Inflammatory macrophage (primary cell): ENCODE measurements at places on chromosomes 3 and 15.
A peak's percentile ranks its signal among the peaks of the same experiment; 100 is the strongest.

GRCh38 chr15:35606450-35606779 is 60.5 kb upstream of the DPH6 start:
- DNase-seq = no peak

- no peak for DNase-seq
Measured at GRCh38 chr3:25386686-25387255, 41.3 kb upstream of the RARB start.

- DNase-seq = peak; percentile 91
Measured at GRCh38 chr3:148319161-148319915, 378.4 kb upstream of the AGTR1 start.

GRCh38 chr3:42631620-42632019 is 21.9 kb upstream of the ZBTB47 start:
- no peak for DNase-seq

GRCh38 chr3:101999177-101999779 is 150.0 kb downstream of the NFKBIZ start:
- DNase-seq = no peak

DNA sequence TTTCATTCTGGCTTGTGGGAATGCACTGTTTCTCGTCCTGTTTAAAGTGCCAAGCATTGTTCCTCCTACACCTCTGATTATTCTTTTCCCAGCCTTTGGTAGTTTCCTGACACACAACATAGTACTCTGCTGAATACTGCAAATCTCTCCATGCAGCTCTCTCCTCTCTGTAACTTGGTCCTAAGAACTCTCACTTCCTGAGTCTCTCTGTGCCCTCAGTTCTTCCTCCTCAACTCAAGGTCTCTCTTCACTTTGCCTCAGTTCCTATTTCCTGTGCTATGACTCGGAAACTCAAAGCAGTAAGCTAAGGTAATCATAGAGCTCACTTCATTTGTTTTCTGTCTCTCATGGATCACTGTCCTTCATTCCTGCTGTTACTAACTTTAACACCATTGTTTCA is 113.4 kb downstream of the ZNF280D start:
- no peak for DNase-seq

GRCh38 chr3:10321630-10322351 is 879 bp upstream of the SEC13 start:
- no peak for DNase-seq

GRCh38 chr15:64455961-64456371 is 4.4 kb upstream of the ZNF609 start:
- peak; percentile 83 for DNase-seq

DNA sequence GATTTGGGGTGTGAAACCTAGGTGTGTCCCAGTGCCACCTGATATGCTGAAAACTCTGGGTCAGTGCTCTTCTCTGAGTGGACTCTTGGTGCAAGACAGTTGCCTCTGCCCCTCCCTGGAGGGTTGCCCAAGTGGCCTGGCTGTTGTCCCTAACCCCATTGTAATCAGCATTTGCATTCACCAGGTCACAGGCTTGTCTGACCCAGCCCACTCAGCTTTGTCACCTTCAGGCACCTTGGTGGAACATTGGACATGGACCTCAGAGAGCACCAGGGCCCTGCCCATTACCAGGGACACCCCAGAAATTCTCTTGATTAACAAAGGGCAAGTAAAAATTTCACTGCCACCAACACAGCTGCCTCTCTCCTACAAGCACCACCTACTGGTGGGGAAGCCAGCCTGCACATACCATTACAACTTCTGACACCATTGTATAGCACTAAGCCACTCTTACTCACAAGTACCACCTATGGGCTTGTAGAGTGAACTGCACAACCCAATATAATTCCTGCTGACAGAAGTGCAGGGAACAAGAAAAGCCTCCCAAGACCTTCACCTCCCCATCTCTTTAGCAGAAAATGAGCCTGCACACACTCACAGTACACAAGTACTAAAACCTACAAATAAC is 324.6 kb downstream of the EPHA6 start:
- no peak for DNase-seq

- no peak for DNase-seq
Measured at GRCh38 chr3:127663151-127663550, 9.6 kb upstream of the ABTB1 start.

- no peak for DNase-seq
Measured at GRCh38 chr3:157590273-157590672, 87.1 kb upstream of the VEPH1 start.

GRCh38 chr3:106126067-106126845 is 257.4 kb upstream of the CBLB start:
- DNase-seq = no peak

DNA sequence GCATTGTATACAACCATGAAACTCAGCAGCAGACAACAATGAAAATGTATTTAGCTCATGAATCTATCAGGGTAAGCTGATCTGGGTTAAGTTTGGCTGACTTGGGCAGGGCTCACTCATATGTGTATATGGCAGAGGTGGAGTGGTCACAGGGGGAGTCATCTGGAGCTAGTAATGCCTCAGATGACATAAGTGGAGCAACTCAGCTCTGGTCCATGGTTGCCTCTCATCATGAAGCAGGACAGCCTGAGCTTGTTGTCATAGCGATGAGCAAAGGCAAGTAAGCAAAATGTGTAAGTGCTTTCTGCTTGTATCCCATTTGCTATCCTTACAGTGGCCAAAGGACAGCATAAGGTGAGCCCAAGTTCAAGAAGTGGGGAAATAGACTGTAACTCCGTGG is 64.5 kb downstream of the ALCAM start:
- DNase-seq = no peak

DNA sequence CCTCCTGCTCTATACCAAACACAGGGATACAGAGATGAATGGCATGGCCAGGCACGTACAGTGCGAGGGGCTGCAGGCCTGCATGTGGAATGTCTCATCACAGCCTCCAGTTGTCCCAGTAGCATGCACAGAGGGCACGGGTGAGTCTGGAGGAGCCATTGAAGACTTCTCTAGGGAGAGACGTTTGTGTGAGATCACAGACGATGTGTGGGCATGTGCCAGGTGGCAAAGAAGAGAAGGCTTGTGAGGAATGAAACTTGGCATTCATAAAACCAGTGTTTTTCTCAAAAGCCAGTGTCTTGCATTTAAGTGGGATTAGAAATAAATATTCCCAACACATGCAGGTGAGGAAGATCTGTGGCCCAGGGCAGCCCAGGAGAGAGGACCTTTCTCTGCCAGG is 119.1 kb upstream of the UBE3A start:
- no peak for DNase-seq

GRCh38 chr15:96538491-96538890 is 208.0 kb downstream of the NR2F2 start:
- no peak for DNase-seq

DNA sequence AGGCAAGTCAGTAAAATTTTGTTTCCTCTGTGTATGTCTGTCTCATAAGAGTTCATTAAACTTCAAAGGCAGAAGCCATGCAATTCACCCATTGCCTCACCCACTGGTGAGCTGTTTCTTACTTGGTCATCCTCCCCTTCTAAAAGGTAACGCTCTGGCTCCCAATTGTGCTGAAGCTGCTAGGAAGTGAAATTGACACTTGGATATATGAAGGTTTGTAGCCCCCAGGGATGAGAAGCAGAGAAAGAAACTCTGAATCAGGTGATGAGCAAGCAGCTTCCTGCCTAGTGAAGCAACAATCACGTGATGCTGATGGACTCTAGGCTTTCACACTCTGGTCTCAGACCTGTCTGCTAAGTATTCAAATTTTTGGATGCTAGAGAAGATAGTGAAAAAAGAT is 70.7 kb downstream of the CD200R1L start:
- peak; percentile 30 for DNase-seq

- no peak for DNase-seq
Measured at GRCh38 chr15:25208735-25209134, 230.1 kb downstream of the UBE3A start.

- DNase-seq = peak; percentile 2
Measured at GRCh38 chr3:38454178-38454883, 641 bp downstream of the ACVR2B start.

DNA sequence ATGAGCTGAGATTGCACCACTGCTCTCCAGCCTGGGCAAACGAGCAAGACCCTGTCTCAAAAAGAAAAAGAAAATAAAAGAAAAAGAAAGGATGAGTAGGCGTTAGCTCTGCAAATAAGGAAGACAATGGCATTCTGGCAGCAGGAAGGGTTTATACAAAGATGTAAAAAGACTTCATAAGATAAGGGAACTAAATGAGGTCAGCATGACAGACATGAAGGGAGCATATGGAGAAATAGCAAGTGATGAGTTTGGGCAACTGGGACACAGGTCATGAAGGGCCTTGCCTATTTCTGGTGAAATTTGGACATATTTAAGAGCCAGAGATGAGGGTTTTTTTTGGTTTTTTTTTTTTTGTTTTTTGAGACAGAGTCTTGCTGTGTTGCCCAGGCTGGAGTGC is 24.5 kb downstream of the TMEM266 start:
- DNase-seq = peak; percentile 89

DNA sequence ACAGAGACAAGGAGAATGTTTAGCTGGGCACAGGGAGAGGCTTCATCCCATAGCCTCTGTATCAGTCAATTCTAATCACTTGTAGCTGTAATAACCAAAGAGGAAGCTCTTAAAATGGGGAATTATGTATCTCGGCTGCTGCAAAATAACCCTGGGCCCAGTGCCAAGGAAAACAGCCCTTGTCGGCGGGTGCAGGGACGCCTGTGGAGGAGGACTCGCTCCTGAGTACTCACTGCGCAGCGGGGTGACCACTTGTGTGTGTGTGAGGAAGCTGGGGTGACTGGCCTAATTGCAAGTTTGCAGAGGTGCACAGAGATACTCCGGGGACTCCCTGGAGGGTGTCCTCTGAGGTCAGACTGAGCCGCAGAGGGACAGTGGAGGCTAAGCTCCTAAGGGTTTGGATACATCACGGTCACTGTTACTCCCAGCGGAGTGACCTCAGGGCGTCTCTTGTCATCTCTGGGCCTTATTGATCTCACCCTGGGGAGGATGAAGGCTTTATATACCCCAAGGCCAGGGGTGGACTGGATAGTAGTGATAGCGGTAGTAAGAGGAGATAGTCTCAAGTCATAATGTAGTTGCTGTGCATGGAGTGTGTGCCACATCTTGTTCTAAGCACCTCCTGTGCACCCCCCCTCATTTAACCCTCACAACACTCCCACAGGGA is 37.2 kb downstream of the SLC6A6 start:
- DNase-seq = peak; percentile 92

GRCh38 chr15:56814429-56814828 is 81.1 kb upstream of the ZNF280D start:
- no peak for DNase-seq

- DNase-seq = no peak
Measured at GRCh38 chr3:19898721-19899120, 35.3 kb downstream of the EFHB start.

GRCh38 chr3:42556089-42556632 is 25.6 kb downstream of the SEC22C start:
- DNase-seq = no peak

DNA sequence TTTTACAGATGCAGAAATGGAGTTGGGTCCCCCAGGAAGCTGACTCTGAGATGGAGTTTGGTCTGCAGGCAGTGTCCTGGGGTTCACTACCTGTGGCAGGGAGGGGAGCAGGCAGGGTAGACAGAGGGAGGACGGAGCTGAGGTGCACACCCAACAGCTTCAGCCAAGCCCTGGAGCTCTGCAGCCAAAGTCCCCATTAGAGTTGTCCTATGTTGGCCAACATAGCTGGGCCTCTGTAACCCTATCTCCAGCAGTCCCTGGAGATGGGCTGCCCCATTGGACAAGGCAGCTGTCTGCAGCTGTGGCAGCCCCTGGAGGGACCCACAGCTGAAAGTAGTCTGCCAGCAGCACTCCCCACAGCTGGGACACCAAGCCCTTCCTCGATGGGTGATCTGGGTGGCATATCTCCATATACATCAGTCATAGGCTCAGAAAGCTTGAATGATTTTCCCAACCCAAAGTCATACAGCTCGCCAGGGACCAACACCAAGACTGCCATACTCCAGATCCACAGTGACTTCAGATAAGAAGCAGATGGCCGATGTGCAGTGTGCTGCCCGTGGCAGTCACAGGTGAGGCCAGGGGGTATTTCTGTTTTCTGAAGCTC is 31.9 kb downstream of the STARD5 start:
- no peak for DNase-seq

GRCh38 chr3:118495206-118495605 is 539.4 kb downstream of the IGSF11 start:
- no peak for DNase-seq

GRCh38 chr15:46174122-46174521 is 539.3 kb downstream of the SQOR start:
- no peak for DNase-seq

DNA sequence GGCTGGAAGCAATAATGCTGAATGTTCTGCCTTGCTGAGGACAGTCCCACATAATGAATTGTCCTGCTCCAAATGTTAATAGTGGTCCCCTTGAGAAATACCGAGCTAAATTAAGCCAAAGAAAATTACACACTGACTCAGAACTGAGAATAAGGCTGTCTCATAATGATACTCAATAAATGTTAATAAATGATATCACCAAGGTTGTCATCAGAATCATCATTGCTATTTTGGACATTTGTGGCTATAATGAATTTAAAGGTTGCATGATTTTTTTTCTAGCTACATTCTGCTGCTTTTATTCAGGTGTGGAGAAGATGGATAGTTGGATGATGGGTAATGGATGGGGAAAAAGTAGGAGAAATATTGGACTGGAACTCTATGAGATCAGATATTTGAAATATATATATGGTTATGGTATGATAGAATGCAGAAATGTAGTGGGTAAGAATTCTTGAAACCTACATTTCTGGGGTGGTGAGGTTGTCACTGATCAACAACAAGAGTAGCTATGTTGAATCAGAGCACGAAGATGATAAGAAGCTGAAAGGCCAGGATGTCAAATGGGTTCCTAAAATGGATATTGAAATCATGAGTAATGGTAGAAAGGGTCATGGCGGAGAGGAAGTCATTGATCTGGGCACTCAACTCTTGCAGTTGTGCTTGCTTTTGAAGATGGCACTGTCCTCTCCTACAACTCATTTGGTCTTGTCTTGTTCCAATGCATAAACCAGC is 12.8 kb downstream of the CHST2 start:
- DNase-seq = no peak

DNA sequence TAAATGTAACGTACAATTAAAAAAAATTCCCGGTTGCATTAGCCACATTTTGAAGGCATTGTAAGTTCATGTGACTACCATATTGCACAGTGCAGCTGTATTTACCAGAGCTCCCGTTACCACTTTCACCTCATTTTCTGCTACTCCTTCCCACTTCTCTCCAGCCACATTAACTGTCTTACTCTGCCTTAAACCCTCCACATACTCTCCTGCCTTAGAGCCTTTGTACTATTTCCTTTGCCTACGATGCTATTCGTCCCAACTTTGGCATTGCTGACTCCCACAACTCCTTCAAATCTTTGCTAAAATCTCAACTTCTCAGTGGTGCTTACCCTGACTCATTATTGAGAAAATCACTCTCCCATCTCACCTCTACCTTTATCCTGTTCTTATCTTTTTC is 115.2 kb downstream of the CADM2 start:
- no peak for DNase-seq

- DNase-seq = no peak
Measured at GRCh38 chr3:64131725-64132469, 93.4 kb downstream of the PRICKLE2 start.

GRCh38 chr3:112123548-112123947 is 9.5 kb downstream of the GCSAM start:
- no peak for DNase-seq

- no peak for DNase-seq
Measured at GRCh38 chr3:62363275-62363674, 10.1 kb downstream of the FEZF2 start.
